Fibroblast of lung (primary cell): ENCODE measurements at places on chromosomes 1 and 21. TPM values are rescaled to one million over a fixed set of nuclear protein-coding genes. Genes with fewer than 3 reads are reported as not detected.

The DNASE2B gene
- not detected in 2 replicates for total RNA-seq

The ITGB2 gene
- total RNA-seq = not detected in 2 replicates

The SLAMF6 gene
- total RNA-seq = not detected in 2 replicates

The IL20 gene
- not detected in 2 replicates for total RNA-seq

DNA sequence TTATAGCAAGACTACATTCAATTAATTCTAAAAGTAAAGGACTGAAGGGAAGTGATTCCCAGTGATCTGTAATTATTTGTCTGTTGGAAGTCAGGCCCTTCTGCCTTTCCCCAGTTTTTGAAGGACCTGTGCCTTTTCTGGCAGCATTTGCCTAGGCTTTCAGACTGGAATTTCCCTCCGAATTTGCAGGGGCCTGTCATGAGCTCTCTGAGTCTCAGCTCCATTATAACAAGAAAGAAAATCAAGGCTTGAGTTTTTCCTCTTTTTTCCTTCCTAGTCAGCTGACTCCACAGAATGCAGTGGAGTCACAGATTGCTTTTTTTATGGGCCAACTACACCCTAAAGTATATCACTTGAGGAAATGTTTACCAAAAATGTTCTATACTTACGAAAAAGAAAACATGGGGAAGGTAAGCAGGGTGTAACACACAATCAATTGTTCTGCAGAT, 1.1 kb downstream of the NR5A2 start:
- no peak overlapping the region for H3K27ac ChIP-seq
- H3K36me3 ChIP-seq = no peaks in the 10 kb centered on the region
- DNase-seq = no peak
- H3K4me1 ChIP-seq = peaks cover 2% of the 10 kb centered on the region

- no peak overlapping the region for H3K27ac ChIP-seq
- no peak overlapping the region for H3K4me3 ChIP-seq
- H3K4me1 ChIP-seq = no peaks in the 10 kb centered on the region
- no peaks in the 10 kb centered on the region for H3K36me3 ChIP-seq
- no peak for DNase-seq
Observed at GRCh38 chr1:192475970-192476369, 99.6 kb upstream of the RGS1 start.

GRCh38 chr1:46532498-46533178, 18.8 kb downstream of the KNCN start:
- H3K27me3 ChIP-seq = peaks cover 31% of the 10 kb centered on the region
- peak; percentile 64 for DNase-seq
- no peak overlapping the region for H3K4me3 ChIP-seq
- no peaks in the 10 kb centered on the region for H3K4me1 ChIP-seq
- H3K36me3 ChIP-seq = no peaks in the 10 kb centered on the region

- no peaks in the 10 kb centered on the region for H3K36me3 ChIP-seq
- H3K4me1 ChIP-seq = no peaks in the 10 kb centered on the region
- H3K4me3 ChIP-seq = no peak overlapping the region
- no peak overlapping the region for H3K27ac ChIP-seq
Observed at GRCh38 chr21:29849735-29850176, 90.0 kb downstream of the GRIK1 start.

- H3K4me1 ChIP-seq = no peaks in the 10 kb centered on the region
- no peaks in the 10 kb centered on the region for H3K27me3 ChIP-seq
- no peak for DNase-seq
- no peak within 1 kb of the TSS for H3K27ac ChIP-seq
- no peak within 1 kb of the TSS for H3K4me3 ChIP-seq
Observed at GRCh38 chr1:196774603-196775002, at the start of gene CFHR3. CFHR3 (plus strand) TSS chr1:196774840; CDS start chr1:196774887, 47 bp downstream.

DNA sequence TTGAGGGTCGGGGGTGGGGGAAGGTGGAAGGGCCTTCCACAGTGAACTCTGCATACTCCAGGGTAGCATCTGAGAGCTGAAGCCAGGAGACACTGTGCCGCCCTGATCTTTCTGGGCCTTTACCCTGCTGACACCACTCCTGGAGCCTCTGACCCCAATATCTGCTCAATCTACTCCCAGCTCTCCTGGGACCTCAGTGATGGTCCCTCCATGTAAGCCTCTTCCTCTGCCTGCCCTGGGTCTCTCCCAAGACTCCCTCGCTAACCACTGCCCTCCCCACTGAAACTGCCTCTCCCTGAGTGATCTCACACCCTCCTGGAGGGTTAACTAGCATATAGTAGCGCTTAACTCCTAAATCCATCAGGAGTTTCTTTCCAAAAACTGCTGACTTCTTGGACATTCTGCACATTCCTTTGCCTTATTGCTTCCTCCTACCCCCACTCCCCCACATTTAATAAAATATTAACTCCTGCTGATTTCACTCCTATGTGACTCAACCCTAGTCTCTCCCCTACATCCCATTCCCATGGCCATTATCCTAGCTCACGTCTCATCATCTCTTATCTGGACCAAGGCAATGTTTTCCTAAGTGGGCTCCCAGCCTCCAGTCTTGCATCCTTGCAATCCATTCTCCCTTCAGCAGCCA, 145.6 kb downstream of the HMGB4 start:
- no peaks in the 10 kb centered on the region for H3K36me3 ChIP-seq
- H3K27me3 ChIP-seq = no peaks in the 10 kb centered on the region

DNA sequence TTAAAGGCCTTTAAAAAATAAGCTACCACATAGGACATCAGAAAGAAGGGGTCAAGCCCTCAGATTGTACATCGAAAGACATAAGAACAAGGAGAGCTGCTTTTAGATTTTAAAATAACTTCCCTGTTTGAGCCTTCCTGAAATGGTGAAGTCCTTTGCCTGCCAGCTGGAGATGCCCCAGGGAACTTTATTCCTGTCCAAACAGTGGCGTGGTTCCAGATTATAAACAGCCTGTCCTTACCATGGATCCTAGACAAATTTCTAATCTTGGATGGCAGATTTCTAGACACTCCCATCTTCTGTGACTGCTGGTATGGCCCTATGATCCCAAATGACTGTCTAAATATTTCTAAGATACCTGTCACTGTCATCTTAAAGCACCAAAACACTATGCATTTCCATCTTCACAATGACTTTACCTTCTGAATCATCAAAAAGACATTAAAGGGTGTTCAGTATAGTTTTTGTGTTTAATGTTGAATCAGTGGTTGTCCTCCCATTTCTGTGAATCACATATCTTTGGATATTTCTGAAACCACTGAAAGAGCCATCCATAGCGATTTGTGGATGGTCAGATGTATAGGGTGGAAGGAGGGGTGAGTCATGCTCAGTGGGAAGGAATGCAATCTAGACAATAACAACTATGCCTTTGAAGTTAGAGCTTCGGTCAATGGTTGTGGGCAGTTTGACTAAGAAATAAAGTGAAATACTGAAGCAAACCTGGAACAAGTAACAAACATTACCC, 23.2 kb downstream of the ILDR2 start:
- H3K27ac ChIP-seq = no peak overlapping the region
- peak; percentile 18 for DNase-seq
- H3K27me3 ChIP-seq = no peaks in the 10 kb centered on the region
